Fibroblast of gingiva (primary cell): ENCODE measurements at places on chromosomes 12 and 14.

- peak; percentile 72 for DNase-seq
Observed at GRCh38 chr14:94392510-94392935, 4.1 kb upstream of the SERPINA1 start.

GRCh38 chr12:98594050-98594835, 757 bp downstream of the SLC25A3 start:
- DNase-seq = peak; percentile 37

- DNase-seq = no peak
Observed at GRCh38 chr14:95619785-95620417, 66.3 kb upstream of the TCL1B start.

DNA sequence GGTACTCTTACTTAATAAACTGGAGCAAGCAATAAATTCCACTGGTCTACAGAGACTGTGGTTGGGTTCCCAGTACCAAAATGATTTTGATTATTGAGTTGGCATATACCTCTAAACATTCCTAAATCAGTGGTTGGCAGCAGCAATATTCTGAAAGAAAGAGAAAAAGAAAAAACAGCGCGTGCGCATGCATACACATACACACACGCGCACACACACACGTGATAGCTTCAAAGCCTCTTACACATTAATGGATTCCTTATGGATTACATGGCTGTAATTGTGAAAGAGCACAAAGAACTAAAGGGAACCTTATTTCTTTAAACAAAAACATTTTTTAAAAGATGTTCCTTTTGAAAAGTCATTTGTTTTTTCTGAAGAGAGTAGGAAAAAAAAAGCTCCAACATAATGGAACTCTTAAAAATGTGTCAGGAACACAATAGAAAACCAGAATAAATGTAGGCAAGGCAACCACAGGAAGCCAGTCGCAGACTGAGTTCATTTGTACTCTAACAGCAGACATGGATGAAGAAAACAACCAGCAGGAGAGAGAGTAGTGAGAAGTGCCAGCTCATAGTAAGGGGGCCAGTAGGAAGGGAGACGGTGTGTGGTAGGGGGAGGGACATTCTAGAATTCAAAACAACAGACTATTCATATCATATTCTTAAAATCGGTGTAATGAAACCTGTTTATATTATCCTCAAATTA, 80.0 kb downstream of the DRAM1 start:
- peak; percentile 97 for DNase-seq

DNA sequence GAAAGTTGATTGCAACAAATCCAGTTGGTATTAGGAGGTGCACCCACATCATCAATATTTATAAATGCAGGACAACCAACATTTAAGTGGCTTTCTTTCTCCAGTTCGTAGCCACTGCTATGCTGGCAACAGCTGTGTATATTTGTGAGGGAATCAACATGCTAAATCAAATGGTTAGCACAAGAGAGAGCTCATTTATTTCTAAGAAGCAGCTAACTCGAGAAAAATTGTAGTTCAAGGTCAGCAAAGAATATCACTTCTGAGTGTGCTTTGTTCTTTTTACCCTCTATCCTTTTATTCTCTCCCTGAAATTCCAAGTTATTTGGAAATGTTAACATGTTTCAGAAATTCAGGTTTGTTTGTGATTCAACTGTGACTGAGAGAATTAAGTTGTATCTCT, 137.3 kb downstream of the NAV3 start:
- no peak for DNase-seq

- DNase-seq = no peak
Observed at GRCh38 chr12:59186451-59186850, 266.1 kb upstream of the LRIG3 start.

DNA sequence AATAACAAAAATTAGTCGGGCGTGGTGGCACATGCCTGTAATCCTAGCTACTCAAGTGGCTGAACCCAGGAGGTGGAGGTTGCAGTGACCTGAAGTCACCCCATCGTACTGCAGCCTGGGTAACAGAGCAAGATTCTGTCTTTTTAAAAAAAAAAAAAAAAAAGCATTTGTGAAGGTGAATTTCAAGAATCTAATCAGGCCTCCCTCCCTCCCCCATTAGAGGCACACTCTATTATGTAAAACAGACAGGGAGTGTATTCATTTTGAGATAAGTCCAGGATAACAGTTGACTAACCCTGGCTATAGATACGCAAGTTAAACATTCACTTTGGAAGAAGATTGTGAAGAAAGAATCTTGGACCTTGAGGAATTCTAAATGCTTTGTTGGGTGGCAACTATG, 2.9 kb downstream of the RESF1 start:
- no peak for DNase-seq

GRCh38 chr12:3523728-3524127, 32.7 kb downstream of the PRMT8 start:
- DNase-seq = no peak

DNA sequence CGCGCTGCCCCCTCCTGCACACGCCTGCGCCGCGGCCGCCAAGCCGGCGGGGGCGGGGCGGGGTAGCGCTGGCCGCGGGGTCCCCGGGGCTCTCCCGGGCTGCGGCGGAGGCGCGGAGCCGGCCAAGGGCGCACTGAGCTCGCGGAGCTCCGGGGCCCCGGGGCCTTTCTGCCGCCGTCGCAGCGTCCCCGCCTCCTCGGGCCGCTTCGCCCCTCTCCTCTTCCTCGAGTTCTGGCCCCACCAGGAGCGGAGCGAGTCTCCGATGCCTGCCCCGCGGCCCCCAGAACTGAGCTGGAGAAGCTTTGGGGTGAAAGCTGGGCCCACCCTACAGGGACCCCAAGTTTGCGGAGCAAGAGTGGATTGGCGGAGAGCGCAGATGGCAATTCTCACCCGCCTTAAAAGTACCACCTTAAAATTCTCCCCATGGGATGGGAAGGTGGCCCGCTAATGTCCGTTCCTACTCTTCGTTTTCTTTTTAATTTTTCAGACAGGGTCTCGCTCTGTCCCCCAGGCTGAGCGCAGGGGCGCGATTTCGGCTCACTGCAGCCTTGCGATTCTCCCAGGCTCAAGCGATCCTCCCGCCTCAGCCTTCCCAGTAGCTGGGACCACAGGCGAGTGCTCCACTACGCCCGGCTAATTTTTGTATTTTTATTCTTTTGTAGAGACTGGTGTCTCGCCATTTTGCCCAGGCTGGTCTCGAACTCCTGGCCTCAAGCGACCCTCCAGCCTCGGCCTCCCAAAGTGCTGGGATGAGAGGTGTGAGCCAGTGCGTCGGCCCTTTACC, 129.6 kb downstream of the NDUFA12 start:
- no peak for DNase-seq

DNA sequence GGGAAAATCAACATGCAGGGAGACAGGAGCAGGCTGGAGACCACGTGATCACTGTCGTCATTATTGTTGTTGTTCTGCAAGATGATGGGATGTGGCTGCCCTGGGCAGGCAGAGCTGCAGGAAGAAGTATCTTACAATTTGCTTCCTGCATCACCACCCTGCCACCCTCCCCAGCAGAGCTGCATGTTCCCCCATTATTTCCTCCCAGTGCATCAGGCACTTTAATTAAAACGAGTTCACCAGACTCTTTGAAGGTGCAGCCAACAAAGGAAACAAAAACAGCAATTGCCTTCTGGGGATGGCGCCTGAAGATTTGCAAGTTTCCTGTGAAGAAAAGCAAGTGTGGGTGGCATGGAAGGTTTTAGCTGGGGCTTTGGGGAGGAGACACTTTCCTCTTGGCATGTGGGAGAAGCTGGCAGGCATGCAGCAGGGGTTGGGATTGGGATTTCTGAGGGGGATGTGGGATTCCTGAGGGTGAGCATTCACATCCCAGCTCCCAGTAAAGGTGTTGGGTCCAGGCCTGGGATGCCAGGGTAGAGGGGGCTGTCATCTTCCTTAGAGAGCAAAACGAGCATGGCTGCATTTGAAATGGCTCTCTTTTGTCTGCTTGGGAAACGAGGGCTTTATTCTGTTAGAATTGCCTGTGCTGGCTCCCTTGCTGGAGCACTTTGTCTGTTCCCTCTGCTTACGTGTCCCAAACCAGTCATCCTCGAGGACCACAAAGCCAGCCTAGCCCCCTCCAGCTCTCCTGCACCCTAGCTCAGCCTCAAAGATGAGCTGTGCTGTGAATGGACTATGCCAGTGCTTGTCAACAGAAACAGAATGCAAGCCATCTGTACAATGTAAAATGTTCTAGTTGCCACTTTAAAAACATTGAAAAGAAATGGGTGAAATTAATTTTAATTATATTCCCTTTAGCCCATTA, 11.5 kb upstream of the C14orf132 start:
- DNase-seq = no peak

DNA sequence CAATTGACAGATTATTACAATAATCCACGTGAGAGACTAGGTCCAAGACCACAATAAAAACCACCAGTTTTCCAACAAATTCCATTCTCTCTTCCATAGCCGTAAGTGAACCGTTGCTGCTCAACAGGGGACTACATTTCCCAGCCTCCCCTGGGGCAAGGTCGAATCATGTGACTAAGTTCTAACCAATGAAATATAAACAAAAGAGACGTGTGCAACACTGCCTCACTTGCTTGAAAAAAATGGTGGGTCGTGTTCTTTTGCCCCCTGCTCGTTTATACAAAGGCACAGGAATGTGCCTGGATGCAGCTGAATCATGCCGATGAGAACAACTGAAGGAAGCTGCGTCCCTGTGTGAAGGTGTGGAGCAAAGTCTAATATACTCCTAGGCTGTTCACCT, 51.1 kb downstream of the HSPB8 start:
- no peak for DNase-seq

- DNase-seq = no peak
Observed at GRCh38 chr14:39665075-39665475, 232.8 kb upstream of the FBXO33 start.
